ENCODE measurements at places on chromosomes 11 and 22.

DNA sequence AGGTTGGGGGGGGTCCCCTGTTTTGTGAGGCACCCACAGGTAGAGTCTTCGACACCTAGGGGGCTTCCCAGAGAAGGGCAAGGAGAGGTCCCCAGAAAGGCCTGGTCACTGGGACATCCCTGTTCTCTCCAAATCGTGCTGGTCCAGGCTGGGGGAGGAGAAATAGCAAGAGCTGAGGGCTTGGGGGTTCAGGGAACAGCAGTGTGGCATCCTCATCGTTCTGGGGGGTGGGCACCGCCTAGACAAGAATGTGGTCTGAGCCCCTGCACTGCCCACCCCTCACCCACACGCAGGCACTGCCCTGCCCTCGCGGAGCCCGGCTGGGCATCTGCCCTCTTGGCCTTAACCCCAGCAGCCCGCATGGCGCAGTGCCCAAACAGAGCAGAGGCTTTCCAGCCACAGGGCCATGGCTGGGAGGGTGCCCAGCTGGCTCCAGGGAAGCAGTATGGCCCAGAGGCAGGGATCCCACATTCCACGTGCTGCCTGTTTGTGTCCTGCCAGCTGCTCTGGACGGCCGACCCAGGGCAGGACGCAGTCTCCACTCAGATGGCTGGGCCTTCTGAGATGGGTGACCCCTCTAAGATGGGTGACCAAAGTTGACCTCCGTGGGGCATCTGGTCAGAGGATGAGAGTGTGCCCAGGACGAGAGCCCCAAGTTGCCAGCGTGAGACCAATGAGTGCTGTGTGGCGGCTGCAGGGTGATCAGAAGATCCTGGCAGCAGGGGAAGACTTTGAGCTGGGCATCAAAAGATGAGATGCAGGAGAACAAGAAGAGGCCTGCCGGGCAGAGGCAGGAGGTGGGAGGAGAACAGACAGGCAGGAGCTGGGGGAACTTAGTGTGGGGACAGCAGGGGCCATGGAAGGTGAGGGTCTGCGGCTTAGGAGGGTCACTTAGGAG lies 14.4 kb downstream of the SCARF2 start:
- no peaks in the 10 kb centered on the region for H3K36me3 ChIP-seq
- no peak overlapping the region for H3K4me3 ChIP-seq
- no peak overlapping the region for H3K27ac ChIP-seq
- peaks cover 57% of the 10 kb centered on the region for H3K27me3 ChIP-seq

- H3K27me3 ChIP-seq = no peaks in the 10 kb centered on the region
- H3K36me3 ChIP-seq = no peaks in the 10 kb centered on the region
- no peak overlapping the region for H3K4me3 ChIP-seq
- no peak overlapping the region for H3K27ac ChIP-seq
- H3K4me1 ChIP-seq = no peaks in the 10 kb centered on the region
- no peak for DNase-seq
These were observed 92.2 kb downstream of the SPATA19 start for GRCh38 chr11:133753150-133753549.

- H3K4me3 ChIP-seq = no peak overlapping the region
- DNase-seq = peak; percentile 63
- no peak overlapping the region for H3K27ac ChIP-seq
- no peaks in the 10 kb centered on the region for H3K36me3 ChIP-seq
- H3K27me3 ChIP-seq = peaks cover 31% of the 10 kb centered on the region
These were observed 6.0 kb upstream of the MAPK11 start for GRCh38 chr22:50276143-50276542.

GRCh38 chr11:1879342-1879940 lies 12.3 kb downstream of the PRR33 start:
- H3K27me3 ChIP-seq = no peaks in the 10 kb centered on the region
- H3K4me3 ChIP-seq = no peak overlapping the region
- DNase-seq = peak; percentile 19
- no peak overlapping the region for H3K27ac ChIP-seq

DNA sequence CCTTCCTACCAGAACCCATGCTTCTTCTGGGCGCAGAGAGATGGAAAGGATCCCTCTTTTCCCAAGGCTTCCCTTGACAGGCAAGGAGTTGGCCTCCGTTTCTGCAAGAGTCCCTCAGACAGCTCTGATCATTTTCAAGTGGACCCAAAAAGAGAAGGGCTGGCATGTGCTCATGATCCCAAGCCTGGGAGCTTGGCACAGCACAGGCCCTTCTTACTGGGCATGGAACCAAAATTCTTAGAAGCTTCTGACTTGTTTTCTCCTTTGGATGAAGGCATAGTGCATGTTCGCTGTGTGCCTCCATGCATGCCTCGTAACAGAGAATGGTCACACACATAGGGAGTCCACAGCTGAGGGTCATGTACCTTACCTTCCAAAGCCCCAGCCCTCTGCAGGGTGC lies 449.6 kb downstream of the MIAT start:
- H3K27me3 ChIP-seq = peaks cover 5% of the 10 kb centered on the region
- H3K27ac ChIP-seq = no peak overlapping the region
- no peaks in the 10 kb centered on the region for H3K4me1 ChIP-seq

- no peaks in the 10 kb centered on the region for H3K27me3 ChIP-seq
- no peak for DNase-seq
- H3K4me1 ChIP-seq = peaks cover 16% of the 10 kb centered on the region
- no peak overlapping the region for H3K27ac ChIP-seq
- peaks cover 30% of the 10 kb centered on the region for H3K36me3 ChIP-seq
- no peak overlapping the region for H3K4me3 ChIP-seq
These were observed 42.2 kb upstream of the CYP2D6 start for GRCh38 chr22:42172773-42173172.

DNA sequence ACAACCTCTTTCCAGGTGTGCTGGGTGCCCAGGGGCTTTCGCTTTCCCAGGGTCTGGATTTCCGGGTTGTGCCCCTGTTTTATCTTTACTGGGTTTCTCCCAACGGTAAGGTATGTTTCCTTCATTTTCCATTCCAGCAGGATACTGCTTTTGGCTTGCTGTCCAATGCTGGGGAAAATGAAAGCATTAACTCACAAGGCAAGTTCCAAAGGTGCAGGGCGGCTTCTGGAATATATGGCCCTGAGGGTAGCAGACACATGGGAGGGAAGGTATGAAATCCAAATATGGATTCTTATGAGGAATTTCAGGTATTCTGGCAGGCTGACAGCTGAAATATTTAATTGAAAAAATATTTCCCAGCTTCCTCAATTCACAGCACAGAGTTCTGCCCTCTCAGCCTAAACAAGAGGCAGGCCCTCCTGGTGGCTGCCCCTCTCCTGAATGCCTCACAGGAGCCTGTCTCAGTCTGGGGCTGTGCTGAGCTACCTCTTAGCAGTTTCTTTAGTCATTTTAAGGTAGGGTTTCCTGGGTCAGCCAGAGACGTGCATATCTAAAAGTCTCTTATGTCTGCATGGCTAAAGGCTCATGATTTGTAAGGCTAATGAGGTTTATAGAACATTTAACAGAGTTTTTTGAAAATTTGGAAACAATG lies 318.6 kb upstream of the B3GAT1 start:
- H3K4me3 ChIP-seq = no peak overlapping the region
- no peak overlapping the region for H3K27ac ChIP-seq
- DNase-seq = no peak
- H3K36me3 ChIP-seq = no peaks in the 10 kb centered on the region
- H3K27me3 ChIP-seq = peaks cover 11% of the 10 kb centered on the region
- H3K4me1 ChIP-seq = no peaks in the 10 kb centered on the region

DNA sequence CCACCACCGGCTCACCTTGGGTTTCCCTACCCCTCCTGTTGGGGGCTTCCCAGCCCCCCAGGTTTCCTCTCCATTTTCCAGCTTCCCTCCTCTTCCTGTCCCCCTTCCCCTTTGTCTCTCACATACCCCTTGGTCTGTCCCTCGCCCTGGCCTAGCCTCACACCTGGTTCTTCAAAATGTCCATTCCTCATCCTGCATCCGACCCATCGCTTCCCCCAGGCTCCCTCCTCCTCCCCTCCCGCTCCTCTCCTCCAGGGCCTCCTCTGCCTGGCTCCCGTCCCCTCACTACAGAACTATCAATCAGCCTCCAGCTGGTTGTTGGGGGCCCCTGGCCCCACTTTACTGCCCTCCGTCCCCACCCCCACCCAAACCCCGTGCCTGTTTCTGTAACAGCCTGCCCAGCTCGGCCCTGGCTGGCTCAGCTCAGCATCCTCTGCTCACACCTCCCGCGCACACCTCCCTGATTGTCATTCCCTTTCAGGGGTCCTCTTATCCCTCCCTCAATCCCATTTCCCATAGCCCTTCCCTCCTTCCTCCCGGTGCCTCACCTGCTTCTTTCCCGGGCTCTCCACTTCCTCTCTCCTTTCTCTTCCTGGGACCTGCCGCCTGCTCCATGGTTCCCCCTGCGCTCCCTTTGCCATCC lies 1.2 kb downstream of the CNIH2 start:
- peaks cover 18% of the 10 kb centered on the region for H3K36me3 ChIP-seq
- H3K4me1 ChIP-seq = peaks cover 43% of the 10 kb centered on the region
- H3K27ac ChIP-seq = no peak overlapping the region
- peaks cover 36% of the 10 kb centered on the region for H3K27me3 ChIP-seq

DNA sequence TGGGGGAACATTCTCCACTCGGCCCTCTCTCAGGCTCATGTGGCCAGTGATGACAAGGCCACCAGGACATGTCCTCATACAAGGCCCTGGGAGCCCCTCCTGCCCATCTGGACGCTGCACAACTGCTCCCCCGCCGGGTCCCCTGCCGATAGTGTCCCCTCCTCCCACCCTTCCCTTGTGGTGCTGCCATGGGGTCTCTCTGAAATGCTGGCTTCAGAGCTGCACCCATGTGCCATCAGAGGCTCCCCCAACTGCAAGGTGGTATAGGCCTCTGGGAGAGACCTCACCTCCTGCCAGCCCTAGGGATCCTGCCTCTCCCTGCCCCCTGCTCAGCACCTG lies 113.0 kb downstream of the KCNQ1OT1 start:
- H3K27ac ChIP-seq = no peak overlapping the region
- DNase-seq = peak; percentile 14
- H3K36me3 ChIP-seq = peaks cover 4% of the 10 kb centered on the region
- no peak overlapping the region for H3K4me3 ChIP-seq
- no peaks in the 10 kb centered on the region for H3K4me1 ChIP-seq
- H3K27me3 ChIP-seq = no peaks in the 10 kb centered on the region
